ENCODE measurements at places on chromosomes 3 and 15. TPM values are rescaled to one million over a fixed set of nuclear protein-coding genes. Genes with fewer than 3 reads are reported as not detected.

Gene SNX22
- 6.3 TPM for total RNA-seq

Gene SLCO3A1
- total RNA-seq: 5.1 TPM

Gene PAK6
- 19.9 TPM for total RNA-seq

DNA sequence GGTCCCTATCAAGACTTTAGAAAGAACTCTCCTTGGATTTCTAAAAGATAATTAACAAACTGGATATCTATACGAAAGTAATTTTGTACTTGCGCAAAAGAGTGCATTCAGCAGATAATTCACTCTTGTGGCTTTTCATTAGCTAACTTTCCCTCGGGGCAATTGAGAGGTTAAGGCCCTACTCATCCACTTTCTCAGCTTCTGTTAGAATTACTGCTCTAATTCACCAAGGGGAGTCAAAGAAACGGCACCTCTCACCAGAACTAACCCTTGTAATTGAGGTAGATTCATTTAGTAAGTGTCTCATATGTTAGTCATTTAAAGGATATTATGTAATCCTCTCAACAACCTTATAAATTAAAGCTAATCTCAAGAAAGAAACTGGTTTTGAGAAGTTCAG lies 22.5 kb upstream of the MB21D2 start:
- H3K4me1 ChIP-seq: no peaks in the 10 kb centered on the region
- no peaks in the 10 kb centered on the region for H3K36me3 ChIP-seq
- no peak overlapping the region for H3K27ac ChIP-seq
- H3K4me3 ChIP-seq: no peak overlapping the region
- H3K27me3 ChIP-seq: no peaks in the 10 kb centered on the region

Gene CLDN18
- 0.17 TPM for total RNA-seq

- peak overlapping the region; percentile 42 for H3K27ac ChIP-seq
- H3K4me3 ChIP-seq: no peak overlapping the region
- no peaks in the 10 kb centered on the region for H3K36me3 ChIP-seq
Measured at GRCh38 chr3:171374260-171374659, 85.9 kb downstream of the TNIK start.

DNA sequence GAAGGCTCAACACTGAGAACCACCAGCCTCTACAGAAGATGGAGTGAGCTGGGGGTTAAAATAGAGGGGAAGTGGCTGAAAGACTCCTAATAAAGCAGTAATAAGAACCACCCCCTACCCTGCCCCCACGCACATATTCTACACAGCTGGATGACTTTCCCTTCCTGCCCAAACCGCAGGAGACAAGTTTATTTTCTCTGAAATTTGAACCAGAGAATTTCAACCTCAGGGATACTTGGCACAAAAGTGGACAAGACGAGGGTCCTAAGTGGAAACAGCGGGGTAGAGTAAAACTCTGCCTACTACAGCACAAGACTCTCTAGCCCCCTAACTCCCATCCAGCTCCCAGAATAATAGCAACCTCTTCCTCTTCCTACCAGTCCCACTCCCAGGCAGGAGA lies 28.4 kb downstream of the USF3 start:
- no peak for DNase-seq
- no peak overlapping the region for H3K27ac ChIP-seq
- H3K4me1 ChIP-seq: no peaks in the 10 kb centered on the region
- no peak overlapping the region for H3K4me3 ChIP-seq
- no peaks in the 10 kb centered on the region for H3K36me3 ChIP-seq
- H3K27me3 ChIP-seq: no peaks in the 10 kb centered on the region

Gene CLRN1
- total RNA-seq: not detected

Gene ANKUB1
- not detected for total RNA-seq

GRCh38 chr3:108334701-108335100 lies 38.4 kb downstream of the HHLA2 start:
- H3K36me3 ChIP-seq: no peaks in the 10 kb centered on the region
- no peak overlapping the region for H3K27ac ChIP-seq
- no peak overlapping the region for H3K4me3 ChIP-seq
- no peaks in the 10 kb centered on the region for H3K27me3 ChIP-seq

DNA sequence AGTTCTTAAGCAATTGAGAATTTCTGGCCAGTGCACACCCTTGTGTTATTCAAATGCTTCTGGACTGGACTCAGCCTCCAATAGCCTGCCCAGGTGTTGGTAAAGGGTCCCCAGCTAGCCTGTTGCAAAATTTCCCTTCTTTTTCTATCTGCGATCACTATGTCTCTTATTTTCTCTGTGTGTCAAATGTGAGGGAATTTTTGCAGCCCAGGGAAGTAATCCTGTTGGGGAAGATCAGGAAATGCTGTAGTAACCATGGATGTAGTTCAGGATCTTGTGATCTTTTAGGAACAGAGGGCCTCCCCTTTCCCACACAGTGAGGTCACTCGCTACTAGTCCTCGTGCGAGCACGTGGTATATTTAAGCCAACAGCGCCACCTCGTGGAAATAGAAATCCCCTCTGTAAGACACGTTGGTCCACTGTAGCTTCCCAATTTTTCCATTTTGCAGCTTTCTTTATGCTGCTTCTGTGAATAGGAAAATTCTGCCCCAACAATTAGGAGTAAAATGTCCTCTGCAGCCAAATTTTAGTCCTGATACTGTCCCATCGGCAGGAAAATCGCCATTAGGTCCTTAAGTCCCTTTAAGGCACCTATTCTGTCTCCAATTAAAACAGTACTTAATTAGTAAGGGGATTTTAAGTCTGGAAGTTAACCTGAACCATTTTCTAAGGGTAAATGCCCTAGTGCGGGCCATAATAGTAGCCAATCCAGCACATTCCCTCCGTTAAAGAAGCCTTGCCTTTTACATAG lies 4.0 kb upstream of the SMCO1 start:
- H3K27me3 ChIP-seq: no peaks in the 10 kb centered on the region
- peak; percentile 86 for DNase-seq
- no peak overlapping the region for H3K27ac ChIP-seq
- H3K36me3 ChIP-seq: no peaks in the 10 kb centered on the region
- peaks cover 7% of the 10 kb centered on the region for H3K4me1 ChIP-seq
- H3K4me3 ChIP-seq: no peak overlapping the region

DNA sequence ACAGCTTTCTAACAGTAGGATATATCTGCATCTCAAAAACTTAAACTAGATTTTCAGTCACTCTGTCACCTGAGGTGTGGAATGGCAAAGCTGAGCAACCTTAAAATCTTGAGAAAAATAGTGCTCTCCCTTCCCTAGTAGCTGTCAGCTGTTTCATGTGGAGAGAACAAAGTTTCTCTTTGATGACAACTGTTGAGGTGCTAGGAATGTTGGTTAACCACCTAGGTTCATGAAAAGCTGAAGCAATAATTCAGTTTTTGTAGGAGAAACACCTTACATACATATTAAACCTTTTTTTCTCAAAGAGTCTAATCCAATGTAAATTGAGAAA lies 40.8 kb downstream of the TCF12 start:
- H3K4me1 ChIP-seq: no peaks in the 10 kb centered on the region
- no peaks in the 10 kb centered on the region for H3K36me3 ChIP-seq

DNA sequence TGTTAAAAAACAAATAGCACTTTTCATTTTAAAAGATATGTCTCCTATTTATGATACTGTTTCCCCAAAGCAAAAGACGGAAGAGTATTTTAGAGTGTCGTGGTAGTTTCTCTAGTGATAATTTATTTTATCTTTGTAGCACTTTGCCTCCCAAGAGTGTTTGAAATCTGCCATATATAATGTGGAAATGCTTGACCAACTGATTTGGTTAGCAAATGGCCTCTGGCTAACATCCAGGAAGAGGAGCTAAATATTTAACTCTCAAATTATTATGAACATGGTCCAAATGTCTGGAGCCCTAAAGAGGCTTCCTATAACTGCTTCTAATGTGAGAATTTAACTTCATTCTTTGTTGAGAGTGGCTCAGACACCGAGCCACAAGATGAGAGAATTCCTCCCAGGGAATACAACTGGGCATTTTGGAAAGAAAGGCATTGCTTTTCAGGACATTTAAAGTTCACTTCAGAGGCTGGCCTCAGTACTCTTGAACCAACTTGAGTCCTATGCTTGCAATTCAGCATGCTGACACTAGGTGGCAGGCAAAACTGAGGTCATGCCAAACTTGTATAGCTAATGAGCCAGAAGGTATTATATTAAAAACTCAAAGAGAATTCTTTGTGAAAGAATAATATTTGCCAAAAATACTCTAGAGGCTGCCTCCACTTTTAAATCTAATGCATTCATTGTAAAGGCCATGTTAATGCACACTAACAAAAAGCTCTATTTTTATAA lies 104.5 kb downstream of the RARB start:
- no peaks in the 10 kb centered on the region for H3K36me3 ChIP-seq
- no peaks in the 10 kb centered on the region for H3K4me1 ChIP-seq
- H3K27ac ChIP-seq: no peak overlapping the region
- peak; percentile 26 for DNase-seq
- H3K27me3 ChIP-seq: peaks cover 3% of the 10 kb centered on the region
- no peak overlapping the region for H3K4me3 ChIP-seq

Gene PRR20G
- 0.30 TPM for total RNA-seq

DNA sequence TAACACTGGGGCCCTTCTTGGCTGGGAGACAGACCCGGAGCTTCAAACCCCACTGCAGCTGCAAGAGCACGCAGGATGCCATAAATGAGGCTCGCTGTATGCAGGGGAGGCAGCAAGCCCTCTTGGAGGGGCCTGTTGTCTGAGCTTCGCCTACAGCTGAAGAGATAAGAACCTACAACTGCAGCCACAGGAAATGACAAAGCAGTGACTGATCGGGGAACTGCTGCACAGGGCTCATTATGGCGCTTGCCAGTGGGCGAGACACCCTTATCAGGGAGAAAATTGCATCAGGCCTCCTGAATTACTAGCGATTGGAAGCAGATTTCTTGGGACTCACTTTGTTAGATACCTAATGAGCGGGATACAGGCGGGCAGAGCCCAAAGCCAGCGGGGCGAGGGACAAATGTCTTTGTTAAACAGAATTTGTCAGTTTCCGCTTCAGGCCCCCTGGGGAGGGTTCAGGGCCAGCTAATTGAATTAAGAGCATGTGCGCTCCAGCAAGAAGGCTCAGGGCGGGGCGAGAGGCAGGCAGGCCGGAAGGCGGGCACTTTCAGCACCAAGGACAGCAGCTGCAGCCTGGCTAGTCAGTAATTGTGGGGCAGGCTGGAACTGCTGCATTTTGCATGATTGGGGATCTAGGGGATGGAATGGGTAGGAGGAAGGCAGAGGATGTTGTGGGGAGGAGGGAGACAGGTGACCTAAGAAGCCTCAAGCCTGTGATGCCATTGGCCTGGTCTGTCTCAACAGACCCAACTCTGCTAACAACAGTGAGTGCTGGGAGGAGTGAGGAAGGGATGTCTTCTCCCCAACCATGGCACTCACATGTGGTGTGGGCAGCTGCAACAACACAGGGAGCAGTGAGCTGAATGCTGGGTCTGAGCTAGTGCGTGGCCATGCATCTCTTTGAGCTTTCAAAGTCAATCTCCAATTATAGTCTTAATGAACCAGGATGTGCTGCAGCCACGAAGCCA lies 55.3 kb downstream of the CCDC33 start:
- no peak overlapping the region for H3K27ac ChIP-seq
- H3K36me3 ChIP-seq: no peaks in the 10 kb centered on the region
- peaks cover 51% of the 10 kb centered on the region for H3K27me3 ChIP-seq
- peak; percentile 13 for DNase-seq
- no peak overlapping the region for H3K4me3 ChIP-seq

Gene C3orf85
- not detected for total RNA-seq

- H3K4me1 ChIP-seq: no peaks in the 10 kb centered on the region
- no peaks in the 10 kb centered on the region for H3K27me3 ChIP-seq
- DNase-seq: no peak
- H3K36me3 ChIP-seq: no peaks in the 10 kb centered on the region
- H3K27ac ChIP-seq: no peak overlapping the region
- H3K4me3 ChIP-seq: no peak overlapping the region
Measured at GRCh38 chr3:153631102-153631501, 469.1 kb downstream of the RAP2B start.

- no peak for DNase-seq
- no peaks in the 10 kb centered on the region for H3K27me3 ChIP-seq
- H3K36me3 ChIP-seq: no peaks in the 10 kb centered on the region
- no peak overlapping the region for H3K27ac ChIP-seq
- H3K4me1 ChIP-seq: no peaks in the 10 kb centered on the region
Measured at GRCh38 chr15:75952525-75952924, 48.8 kb downstream of the FBXO22 start.

- H3K27me3 ChIP-seq: no peaks in the 10 kb centered on the region
- no peak overlapping the region for H3K27ac ChIP-seq
- H3K36me3 ChIP-seq: no peaks in the 10 kb centered on the region
- H3K4me3 ChIP-seq: no peak overlapping the region
Measured at GRCh38 chr3:85912980-85913379, 954.2 kb downstream of the CADM2 start.

Gene GRIP2
- total RNA-seq: 0.34 TPM

DNA sequence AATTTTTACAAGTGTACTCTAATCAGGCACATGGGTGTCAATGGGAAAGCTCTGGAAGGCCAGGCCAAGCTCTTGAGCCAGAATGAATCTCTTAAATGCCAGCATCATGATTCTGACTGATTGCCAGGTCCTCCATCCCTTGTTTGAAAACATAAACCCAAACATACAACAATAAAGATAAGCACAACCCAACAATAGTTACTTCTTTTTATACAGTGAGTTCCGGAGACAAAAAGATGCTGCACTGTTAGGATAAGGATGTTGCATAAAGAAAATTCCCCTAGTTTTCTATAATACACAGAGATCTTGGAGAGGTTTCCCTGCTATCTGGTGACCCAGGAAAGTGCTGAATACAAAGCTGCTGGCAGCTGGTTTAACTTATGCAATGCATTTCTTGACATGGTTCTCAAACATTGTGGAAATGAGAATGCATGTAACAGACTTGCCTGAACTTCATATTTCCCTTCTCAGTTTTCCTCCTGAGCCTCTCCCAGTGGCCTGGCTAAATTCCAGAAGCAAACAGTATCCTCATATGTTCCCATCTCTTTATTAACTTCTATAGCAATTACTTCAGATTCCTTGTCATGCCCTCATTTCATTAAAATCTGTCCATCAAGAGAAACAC lies 180.1 kb upstream of the PRICKLE2 start:
- H3K36me3 ChIP-seq: no peaks in the 10 kb centered on the region
- no peak overlapping the region for H3K4me3 ChIP-seq
- peaks cover 18% of the 10 kb centered on the region for H3K27me3 ChIP-seq
- H3K4me1 ChIP-seq: no peaks in the 10 kb centered on the region
- H3K27ac ChIP-seq: no peak overlapping the region
